Lower lobe of right lung (tissue), 2 donors: ENCODE measurements at places on chromosomes 3 and 15. TPM values are rescaled to one million over a fixed set of nuclear protein-coding genes. Genes with fewer than 3 reads are reported as not detected.

- no peak overlapping the region for H3K27ac ChIP-seq
- no peaks in the 10 kb centered on the region for H3K4me1 ChIP-seq
- DNase-seq, result no peak
- no peaks in the 10 kb centered on the region for H3K27me3 ChIP-seq
These were observed 325.7 kb downstream of the OTOL1 start for GRCh38 chr3:161822291-161822690.

GRCh38 chr3:129305592-129306091, 27.0 kb downstream of the HMCES start:
- peaks cover 22% of the 10 kb centered on the region for H3K4me1 ChIP-seq
- H3K27ac ChIP-seq, result peak overlapping the region; percentile 74
- DNase-seq, result peak; percentile 94

GRCh38 chr3:62529230-62529629, 155.9 kb upstream of the FEZF2 start:
- no peak overlapping the region for H3K4me3 ChIP-seq
- no peak overlapping the region for H3K27ac ChIP-seq
- no peaks in the 10 kb centered on the region for H3K36me3 ChIP-seq
- H3K4me1 ChIP-seq, result no peaks in the 10 kb centered on the region
- H3K27me3 ChIP-seq, result no peaks in the 10 kb centered on the region

- H3K4me3 ChIP-seq, result no peak overlapping the region
- DNase-seq, result no peak
- H3K27me3 ChIP-seq, result no peaks in the 10 kb centered on the region
- peaks cover 9% of the 10 kb centered on the region for H3K4me1 ChIP-seq
These were observed 25.6 kb downstream of the HACD2 start for GRCh38 chr3:123559040-123559861.

DNA sequence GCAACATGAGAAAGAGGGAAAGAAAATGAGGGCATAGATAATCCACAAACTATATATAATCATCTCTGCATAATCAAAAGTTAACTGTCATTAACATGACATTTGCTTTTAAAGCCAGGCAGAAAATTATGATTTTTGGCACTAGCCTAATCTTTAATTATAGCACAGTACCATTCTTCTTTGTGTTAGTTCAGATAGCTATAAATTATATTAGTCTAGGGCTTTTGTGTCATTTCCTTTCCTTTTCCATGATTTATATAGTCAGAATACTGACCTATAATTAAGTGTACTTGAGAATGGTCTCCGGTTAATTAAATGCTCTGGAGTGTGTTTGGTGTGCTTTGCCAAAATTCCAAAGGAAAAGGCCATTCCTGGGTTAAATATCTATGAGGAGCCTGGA, 441.9 kb upstream of the THRB start:
- no peaks in the 10 kb centered on the region for H3K27me3 ChIP-seq
- H3K4me1 ChIP-seq, result no peaks in the 10 kb centered on the region
- no peak overlapping the region for H3K4me3 ChIP-seq

- H3K36me3 ChIP-seq, result no peaks in the 10 kb centered on the region
- peak overlapping the region; percentile 74 for H3K27ac ChIP-seq
- no peak for DNase-seq
- no peaks in the 10 kb centered on the region for H3K27me3 ChIP-seq
- peaks cover 6% of the 10 kb centered on the region for H3K4me1 ChIP-seq
These were observed 31.3 kb upstream of the ST3GAL6 start for GRCh38 chr3:98731720-98732285.

DNA sequence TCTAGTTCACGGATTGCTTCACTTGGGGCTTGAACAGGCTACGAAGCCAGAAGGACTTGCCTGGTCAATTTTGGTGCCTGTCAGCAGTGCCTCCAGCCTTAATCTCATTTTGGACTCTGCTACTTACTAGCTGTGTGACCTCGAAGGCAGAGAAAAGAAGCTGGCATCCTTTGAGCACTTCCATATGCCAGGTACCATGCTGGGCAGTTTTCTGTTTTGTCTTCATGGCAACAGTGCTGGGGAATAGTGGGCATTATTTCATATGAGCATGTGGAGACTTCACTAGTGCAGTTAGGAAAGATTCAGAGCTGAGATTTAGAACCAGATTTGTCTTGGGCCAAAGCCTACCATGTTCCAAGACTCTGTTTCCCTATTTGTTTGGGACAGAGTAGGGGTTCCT, 92.2 kb downstream of the LRTM1 start:
- H3K27me3 ChIP-seq, result no peaks in the 10 kb centered on the region
- no peak overlapping the region for H3K27ac ChIP-seq
- DNase-seq, result no peak
- no peaks in the 10 kb centered on the region for H3K36me3 ChIP-seq

GRCh38 chr15:29968099-29968894, 114.5 kb upstream of the GOLGA8J start:
- no peak overlapping the region for H3K27ac ChIP-seq
- H3K27me3 ChIP-seq, result peaks cover 17% of the 10 kb centered on the region
- H3K36me3 ChIP-seq, result no peaks in the 10 kb centered on the region
- no peaks in the 10 kb centered on the region for H3K4me1 ChIP-seq
- no peak for DNase-seq

- H3K36me3 ChIP-seq, result no peaks in the 10 kb centered on the region
- peaks cover 11% of the 10 kb centered on the region for H3K4me1 ChIP-seq
- DNase-seq, result no peak
- peak overlapping the region; percentile 37 for H3K4me3 ChIP-seq
- H3K27ac ChIP-seq, result peak overlapping the region; percentile 59
- no peaks in the 10 kb centered on the region for H3K27me3 ChIP-seq
These were observed 1.7 kb downstream of the P2RY13 start for GRCh38 chr3:151327571-151328198.

GRCh38 chr3:188523291-188523690, 369.3 kb downstream of the LPP start:
- no peak overlapping the region for H3K27ac ChIP-seq
- no peak overlapping the region for H3K4me3 ChIP-seq

DNA sequence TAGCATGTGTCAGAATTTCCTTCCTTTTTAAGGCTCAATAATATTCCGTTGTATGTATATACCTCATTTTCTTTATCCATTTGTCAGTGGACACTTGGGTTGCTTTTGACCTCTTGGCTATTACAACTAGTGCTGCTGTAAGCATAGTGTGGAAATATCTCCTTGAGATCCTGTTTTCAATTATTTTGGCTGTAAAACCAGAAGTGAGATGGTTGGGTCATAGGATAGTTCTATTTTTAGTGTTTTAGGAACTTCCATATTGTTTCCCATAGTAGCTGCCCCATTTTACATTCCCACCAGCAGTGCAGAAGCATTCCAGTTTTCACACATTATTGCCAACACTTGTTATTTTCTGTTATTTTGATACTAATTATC, 70.4 kb upstream of the C15orf39 start:
- H3K4me1 ChIP-seq, result peaks cover 15% of the 10 kb centered on the region
- no peaks in the 10 kb centered on the region for H3K36me3 ChIP-seq
- no peak overlapping the region for H3K27ac ChIP-seq
- no peak for DNase-seq
- no peaks in the 10 kb centered on the region for H3K27me3 ChIP-seq

ITIH1 gene
- not detected for total RNA-seq

PPCDC gene
- 11.2 TPM for total RNA-seq

SLC6A11 gene
- not detected for total RNA-seq

CCDC13 gene
- 2.5 TPM for total RNA-seq

CILP gene
- total RNA-seq, result 10.2 TPM

UACA gene
- total RNA-seq, result 35.7 TPM
